ENCODE measurements at places on chromosomes 16 and 17.

DNA sequence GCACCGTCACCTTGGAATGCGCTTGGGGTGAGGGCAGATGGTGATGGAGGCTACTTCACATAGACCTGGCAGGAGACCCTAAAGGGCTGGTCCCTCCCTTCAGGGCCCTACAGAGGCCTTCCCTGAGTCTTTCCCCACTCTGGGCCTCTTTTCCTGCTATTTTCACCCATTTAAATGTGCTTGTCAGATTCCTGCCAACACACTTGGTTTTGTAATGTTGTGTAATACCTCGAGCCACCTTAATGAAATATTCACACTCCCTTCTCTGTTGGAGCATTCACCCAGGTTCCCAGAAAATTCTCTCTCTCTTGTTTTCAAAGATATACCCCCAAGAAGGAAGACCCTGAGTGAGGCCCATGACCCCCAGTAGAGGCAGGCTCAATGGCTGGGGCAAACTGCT lies 456.6 kb upstream of the DYNLRB2 start:
- no peak for DNase-seq

- peak; percentile 76 for DNase-seq
Measured at GRCh38 chr16:85781695-85782370, 17.5 kb downstream of the EMC8 start.

DNA sequence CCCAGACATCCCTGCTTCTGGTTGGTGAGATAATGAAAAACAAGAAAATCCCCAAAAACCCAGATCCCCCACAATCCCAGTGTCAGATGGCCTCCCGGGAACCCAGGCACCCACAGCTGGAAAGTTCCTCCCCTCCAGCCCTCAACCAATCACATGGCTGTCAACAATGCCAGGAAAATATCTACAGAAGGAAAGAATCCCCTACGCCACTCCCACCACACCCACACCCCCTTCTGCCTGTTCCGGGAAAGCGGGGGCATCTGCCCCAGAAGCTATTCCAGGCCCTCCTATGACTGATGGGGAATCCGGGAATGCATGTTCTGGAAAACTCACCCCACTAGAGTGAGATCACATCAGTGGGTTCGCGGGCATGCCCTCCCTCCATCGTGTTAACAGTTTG lies 1.8 kb downstream of the TMEM95 start:
- DNase-seq = no peak

- DNase-seq = no peak
Measured at GRCh38 chr17:54718286-54718685, 182.4 kb upstream of the TOM1L1 start.

DNA sequence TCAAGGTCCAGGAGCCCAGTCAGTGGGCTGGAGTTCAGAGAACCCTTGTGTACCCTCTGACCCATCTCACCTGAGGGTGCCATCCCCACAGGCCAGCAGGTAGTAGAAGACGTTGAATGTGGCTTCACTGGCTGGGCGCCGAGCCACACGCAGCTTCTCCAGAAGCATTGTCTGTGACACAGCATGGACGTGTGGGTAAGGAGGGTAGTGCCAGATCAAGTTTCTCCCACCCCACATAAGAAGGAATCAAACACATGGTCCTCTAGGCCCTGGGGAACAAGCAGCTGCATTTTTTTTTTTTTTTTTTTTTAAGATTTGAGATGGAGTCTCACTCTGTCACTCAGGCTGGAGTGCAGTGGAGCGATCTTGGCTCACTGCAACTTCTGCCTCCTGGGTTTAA lies 60.9 kb downstream of the MYO18A start:
- DNase-seq = no peak

- DNase-seq = no peak
Measured at GRCh38 chr17:19376811-19377210, 1.5 kb upstream of the MAPK7 start.

GRCh38 chr17:62652251-62653001 lies 25.0 kb downstream of the MRC2 start:
- DNase-seq = no peak

DNA sequence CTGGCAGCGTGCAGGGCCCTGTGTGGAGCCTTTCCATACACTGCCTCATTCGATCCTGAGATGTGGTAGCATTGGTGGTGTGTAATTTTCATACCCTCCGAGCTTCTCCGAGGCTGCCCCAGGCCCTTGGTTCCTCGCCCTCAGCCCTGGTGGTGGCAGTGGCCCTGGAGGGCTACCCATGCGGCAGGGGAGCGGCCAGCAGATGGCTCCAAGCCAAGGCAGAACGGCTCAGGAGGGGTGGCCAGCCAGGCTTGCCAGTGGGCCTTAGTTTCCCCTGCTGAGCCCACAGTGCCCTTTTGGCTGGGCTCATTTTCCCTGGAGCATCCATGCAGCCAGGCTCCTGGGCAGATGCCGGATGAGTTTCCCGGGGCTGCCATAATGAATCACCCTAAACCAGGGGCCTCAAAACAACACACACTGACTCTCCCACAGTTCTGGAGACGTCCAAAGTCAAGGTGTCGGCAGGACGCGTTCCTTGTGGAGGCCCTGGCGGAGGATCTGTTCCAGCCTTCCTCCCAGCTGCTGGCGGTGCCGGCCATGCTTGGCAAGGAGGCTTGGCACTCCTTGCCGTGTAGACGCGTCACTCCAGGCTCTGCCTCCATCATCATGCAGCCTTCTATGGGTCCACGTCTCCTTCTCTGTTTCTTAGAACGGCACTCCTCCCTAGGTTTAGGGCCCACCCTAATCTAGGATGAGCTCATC lies 158.8 kb upstream of the GSE1 start:
- DNase-seq = peak; percentile 66

DNA sequence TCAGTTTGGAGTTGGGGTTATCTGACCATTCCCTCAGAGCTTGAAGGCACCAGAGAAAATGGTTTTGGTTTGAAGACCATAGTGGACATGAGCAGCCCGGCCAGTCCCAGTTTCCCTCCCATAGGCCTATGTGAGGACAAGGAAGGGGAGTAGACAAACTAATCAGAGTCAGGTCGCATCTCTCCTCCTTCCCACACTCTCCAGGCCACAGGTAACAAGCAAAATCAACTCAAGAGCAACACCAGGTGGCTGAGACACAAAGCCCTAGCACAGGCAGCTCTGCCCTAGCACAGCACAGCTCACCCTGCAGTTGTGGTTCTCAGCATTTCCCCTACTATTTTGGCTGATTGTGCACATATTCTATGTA lies 7.2 kb downstream of the SUPT4H1 start:
- DNase-seq = no peak

DNA sequence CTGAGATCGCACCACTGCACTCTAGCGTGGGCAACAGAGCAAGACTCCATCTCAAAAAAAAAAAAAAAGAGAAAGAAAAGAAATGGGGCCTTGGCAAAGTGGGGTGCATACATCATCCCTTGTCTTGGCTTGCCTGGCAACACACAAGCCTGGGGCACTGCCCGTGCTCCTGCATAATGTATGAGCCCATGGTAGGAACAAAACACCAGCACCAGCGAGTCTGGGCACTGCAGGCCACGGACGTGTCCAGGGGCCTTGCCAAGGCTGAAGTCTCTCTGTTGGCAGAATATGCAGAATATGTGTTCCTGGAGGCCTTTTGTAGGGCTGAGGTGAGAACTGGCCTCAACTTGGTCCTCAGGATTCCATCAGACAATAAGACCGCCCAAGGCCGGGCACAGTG lies 15.7 kb upstream of the ALDOA start:
- peak; percentile 41 for DNase-seq

DNA sequence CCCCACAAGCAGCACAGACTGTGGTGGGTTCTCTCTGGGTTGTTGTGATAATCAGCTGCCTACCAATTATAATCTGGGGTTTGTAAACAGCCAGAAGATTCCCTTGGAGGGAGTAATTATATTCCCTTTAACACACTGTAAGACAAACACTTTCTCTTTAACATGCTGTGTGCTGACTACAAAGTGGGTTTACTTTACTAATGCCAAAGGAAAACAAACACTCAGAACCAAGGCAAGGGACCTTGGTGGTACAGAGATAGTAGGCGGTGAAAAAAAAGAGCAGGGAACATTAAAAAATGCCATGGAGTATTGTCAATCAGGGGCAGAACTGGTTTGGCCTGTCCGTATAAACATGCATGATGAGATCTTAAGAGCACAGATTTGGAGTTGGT lies 3.0 kb upstream of the VAT1L start:
- no peak for DNase-seq

DNA sequence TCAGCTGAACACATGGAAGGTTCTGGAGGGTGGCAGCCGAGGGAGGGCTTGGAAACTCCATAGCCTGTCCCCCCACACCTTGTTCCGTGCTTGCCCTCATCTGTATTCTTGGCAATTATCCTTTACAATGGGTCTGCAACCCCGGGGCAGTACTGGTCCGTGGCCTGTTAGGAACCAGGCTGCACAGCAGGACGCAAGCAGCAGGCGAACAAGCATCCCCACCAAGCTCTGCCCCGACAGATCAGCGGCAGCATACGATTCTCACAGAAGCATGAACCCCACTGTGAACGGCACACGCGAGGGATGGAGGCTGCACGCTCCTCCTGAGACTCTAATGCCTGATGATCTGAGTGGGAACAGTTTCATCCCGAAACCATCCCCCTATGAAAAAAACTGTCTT lies 6.2 kb downstream of the WDR45B start:
- DNase-seq = no peak

DNA sequence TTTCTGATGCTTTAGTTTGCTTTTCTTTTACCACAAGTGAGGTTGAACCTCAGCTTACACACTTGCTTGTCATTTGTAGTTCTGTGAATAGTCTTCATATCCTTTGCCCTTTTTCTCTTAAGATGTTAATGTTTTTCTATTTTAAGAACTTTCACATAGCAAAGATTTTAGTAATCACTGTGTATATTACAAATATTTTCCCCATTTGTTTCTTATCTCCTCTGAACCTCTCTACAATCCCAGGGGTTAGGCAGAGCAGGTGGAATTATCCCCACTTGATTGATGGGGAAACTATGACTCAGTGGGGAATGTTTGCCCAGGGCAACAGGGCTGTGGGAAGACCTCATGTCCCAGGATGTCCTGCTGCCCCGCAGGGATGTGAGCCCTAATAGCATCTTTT lies 11.7 kb upstream of the MYH3 start:
- DNase-seq = no peak

DNA sequence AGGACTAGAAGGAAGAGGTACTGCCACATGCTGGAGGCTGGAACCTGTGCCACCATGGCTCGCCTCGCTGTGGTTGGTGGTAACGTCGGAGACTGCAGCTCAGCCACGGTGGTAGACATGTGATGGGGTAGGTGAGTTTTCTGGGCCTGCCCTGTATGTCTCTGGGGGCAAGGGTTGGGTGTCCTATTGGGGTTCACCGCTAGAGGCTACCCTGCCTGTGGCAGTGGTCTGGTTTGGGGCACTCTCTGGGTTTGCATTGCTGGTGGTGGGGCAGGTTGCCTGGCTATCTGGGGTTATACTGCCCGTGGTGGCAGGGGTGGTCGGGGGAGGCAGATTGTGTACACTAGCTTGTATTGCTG lies 79.3 kb upstream of the KCNJ18 start:
- no peak for DNase-seq

DNA sequence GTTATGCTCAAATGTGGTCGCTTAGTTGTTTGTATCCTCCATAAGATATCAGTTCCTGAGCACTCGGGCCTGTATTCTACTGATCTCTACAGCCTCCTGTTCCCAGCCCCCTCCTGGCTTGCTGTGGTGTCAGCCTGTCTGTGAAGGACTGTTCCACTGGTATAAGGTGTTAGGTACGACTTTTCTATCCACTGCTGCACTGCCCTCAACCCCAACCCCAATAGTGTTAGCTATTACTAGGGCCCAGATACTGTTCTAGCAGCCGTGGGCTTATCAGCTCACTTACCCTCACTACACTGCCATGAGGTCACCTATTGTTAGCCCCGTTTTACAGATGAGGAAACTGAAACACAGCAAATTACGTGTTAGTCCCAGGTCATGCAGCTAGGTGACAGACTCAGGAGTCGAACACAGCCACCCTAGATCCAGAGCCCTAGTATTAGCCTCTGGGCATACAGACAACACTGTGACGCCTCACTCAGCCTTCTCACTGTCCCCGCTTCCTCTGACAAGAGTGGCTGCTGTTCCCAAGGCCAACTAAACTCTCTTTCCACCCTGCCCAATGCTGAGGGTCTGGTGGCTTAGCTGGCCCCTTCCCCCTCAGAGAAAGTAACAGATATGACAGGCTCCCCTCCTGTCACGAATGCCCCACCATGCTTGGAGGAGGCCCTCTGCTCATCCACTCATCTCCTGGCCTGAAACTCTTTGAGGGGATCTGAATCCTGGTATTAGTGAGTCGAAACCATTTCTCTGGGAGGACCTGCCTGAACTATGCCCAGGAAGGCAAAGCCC lies 25.6 kb upstream of the ZNF652 start:
- DNase-seq = no peak

GRCh38 chr17:7080456-7081041 lies 498 bp upstream of the CLEC10A start:
- no peak for DNase-seq

GRCh38 chr17:37432671-37433070 lies 26.0 kb downstream of the TADA2A start:
- DNase-seq = no peak

GRCh38 chr16:11340710-11341109 lies 4.5 kb upstream of the RMI2 start:
- DNase-seq = no peak

- DNase-seq = no peak
Measured at GRCh38 chr16:4876646-4877379, 29.5 kb downstream of the UBN1 start.

GRCh38 chr16:10852948-10853347 lies 24.1 kb upstream of the CIITA start:
- DNase-seq = no peak

GRCh38 chr16:72963533-72964315 lies 84.2 kb downstream of the ZFHX3 start:
- DNase-seq = no peak

- peak; percentile 53 for DNase-seq
Measured at GRCh38 chr16:84484579-84485254, 19.7 kb downstream of the MEAK7 start.

DNA sequence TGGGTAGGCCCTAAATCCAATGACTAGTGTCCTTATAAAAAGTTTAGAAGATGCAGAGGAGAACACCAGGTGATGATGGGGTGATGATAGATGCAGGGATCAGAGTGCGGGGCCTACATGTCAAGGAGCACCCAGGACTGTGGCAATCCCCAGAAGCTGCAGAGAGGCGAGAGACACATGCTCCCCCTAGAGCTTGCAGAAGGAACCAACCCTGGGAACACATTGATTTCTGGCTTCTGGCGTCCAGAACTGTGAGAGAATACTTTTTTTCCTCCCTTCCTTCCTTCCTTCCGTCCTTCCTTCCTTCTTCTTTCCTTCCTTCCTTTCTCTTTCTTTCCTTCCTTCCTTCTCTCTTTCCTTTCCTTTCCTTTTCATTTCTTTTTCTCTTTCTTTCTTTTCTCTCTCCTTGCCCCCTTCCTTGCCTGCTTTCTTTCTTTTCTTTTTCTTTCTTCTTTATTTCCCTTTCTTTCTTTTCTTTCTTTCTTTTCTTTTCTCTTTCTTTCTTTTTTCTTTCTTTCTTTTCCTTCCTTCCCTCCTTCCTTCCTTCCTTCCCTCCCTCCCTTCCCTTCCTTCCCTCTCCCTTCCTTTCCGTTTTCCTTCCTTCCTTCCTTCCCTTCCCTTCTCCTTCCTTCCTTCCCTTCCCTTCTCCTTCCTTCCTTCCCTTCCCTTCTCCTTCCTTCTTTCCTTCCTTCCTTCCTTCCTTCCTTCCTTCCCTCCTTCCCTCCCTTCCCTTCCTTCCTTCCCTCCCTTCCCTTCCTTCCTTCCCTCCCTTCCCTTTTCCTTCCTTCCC lies 134.3 kb downstream of the HAPSTR1 start:
- no peak for DNase-seq

Measured in occipital lobe (tissue), 3 donors.